ENCODE measurements at places on chromosomes 5 and 9.
A peak's percentile ranks its signal among the peaks of the same experiment; 100 is the strongest.

DNA sequence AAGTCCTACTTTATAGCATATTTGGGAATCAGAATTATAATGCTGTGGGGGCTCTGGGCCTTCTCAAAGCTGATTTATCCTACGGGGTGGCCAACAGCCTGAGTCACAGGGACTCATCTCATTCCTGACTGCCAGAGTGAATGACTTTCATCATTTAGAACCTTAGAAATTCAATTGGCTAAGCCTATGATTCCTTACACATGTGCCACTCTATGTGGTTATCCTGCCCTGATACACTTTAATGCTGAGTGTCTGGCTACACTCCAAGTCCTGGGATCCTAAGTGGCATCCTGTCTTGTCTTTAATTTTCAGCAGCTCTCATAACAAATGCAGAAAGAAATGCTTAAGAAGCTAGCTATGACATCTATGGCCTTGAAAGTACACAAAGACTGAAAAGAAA lies 75.2 kb upstream of the FREM1 start:
- no peak for DNase-seq

DNA sequence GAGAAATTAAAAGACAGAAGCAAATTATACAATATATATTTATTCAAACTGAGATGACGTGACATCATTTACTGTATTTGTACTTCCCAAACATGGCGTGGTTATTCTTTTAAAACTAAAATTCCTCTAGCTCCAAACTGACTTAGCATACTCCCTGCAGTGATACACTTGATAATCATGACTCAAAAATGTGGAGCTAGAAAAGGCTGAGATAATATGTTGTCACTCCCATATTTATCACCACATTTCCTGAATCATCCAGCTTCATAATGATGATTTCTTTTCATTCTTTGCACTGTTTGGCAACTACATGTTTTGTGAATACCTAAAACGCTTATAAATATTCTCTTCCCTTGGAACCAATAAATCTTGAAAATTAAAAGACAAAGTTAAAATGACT lies 341.0 kb downstream of the EBF1 start:
- peak; percentile 49 for DNase-seq

DNA sequence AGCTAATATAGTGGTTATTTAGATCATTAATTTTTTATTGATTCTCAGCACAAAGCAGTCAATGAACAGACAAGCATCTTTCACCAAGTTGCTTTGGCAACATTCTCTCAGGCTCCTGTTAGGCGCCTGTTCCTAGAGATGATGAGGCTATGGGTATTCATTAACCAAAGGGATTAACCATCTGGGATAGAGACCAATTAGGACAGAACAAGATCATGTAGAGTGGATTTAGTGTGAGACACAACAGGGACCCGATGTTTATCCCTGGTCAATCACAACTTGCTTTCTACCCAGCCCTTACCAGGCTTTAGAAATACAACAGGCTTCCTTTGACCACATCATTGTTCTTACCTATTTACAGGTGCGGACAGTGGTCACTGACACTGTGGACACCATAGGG lies 82.2 kb downstream of the PJA2 start:
- DNase-seq: no peak

DNA sequence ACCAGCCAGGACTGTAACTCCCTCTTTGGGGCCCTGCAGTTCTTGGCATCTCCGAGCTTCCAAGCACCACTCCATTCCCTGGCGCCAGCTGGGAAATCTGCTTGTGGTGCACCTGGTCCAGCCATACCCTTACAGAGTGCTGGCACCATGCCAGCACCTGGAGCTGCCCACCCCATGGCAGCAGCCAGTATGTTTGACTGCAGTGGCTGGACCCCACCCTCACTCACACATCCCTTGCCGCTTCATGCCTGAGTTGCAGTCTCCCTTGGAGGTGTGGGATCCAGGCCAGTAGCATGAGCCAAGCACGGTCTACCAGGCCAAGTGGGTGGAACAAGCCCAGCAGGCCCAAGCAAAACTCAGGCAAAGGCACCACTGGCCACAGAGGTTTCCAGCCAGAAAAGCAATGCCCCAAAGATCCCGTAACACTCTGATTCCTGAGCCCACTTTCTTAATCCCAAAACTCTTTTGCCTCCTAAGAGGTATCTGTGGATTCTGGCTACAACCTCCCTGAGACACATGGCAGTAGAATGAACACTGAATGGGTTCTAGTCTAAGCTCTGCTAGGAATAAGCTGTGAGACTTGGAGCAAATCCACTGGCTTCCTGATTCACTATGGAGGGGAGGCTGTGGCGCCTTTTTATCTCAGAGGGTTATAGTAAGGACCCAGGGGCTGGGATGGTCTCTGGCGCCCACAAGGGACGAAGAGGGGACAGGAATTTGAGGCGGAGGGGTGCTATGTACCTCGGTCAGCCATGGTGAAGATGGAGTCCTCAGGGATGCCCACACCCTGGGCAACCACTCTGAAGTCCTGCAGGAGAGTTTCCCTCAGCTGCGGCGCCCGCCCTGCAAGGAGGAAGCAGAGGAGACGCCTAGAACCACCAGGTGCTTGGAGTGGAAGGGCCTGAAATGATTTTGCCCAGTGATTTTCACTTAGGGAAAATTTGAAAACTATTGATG lies 5.6 kb downstream of the AMBP start:
- DNase-seq: no peak

DNA sequence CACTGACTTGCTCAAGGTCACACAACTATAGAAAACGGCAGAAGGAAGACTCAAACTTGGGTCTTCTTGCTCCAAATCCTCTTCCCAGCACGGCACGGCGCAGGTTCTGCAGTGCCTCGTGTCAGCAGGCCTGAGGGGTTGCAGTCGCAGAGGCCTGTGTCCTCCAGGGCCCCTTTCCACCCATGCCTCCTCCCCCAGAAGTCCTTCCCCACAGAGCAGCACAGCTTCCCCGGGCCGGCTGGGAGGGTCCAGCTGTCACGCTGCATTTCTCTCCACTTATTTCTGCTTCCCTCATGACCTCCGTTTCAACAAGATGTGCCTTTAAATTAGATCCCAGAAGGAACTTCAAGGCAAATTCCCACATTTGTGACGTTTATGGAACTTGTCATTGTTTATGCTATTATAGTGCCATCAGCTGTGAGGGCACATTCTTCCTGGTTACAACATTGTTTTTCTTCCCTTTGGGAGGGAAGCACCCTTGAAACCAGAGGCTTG lies 148.4 kb downstream of the C5orf15 start:
- no peak for DNase-seq

- DNase-seq: no peak
Measured at GRCh38 chr5:113302120-113302519, 132.7 kb downstream of the TSSK1B start.

DNA sequence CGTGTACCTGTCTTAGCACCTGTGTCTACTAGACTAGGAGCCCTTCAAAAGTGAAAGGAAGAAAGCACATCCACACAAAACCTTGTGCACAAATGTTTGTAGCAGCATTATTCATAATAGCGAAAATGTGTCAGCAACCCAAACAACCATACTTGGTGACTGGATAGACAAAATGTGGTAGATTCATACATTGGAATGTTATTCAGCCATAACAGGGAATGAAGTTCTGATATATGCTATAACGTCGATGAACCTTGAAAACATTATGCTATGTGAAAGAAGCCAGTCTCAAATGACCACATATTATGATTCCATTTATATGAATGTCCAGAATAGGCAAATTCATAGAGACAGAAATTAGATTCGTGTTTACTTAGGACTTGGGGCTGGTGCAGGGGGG lies 57.8 kb upstream of the LARP1 start:
- no peak for DNase-seq

DNA sequence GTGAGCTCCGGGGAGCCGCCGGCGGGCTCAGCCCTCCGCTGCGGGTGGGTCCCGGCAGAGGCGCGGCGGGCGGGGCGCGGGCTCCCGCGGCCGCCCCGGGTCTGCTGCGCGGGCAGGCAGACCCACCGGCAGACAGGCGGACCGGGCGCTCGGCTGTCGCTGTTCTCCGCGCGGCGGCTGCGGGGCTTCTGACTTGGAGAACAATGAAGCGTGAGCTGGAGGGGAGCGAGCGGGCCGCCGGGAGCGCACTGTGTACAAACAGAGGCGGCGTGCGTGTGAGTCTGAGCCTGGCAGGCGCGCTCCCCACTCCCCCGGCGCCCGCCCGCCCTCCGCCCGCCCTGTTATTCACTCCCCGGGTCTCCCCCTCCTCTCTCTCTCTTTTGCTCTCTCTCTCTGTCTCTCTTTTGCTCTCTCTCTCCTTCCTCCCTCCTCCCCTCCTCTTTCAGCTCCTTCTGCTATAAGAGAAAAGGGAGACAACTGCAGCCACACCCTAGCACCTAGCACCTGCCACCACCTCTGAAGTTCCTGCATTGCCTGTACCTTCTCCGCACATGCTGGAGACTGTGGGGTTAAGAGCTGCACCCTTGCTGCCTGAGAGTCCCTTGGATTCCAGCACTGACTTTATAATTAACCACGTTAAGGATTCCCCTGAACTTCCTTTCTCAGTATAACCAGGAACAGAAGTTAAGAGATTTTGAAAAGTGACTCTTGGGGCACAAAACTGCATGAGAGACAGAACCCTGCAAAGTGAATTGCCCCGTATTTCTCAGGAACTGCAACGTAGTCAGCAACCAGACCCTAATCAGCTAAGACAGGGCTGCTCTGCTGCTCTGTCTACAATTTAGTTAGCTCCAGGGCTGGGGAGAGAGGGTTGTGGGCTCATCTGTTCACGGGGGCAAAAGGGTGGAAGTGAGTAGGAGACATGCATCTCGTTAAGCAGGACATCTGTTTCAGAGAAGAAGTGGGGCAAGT lies at the start of gene EDIL3:
Gene EDIL3, minus strand, starts transcription at position 277 of the 972 bp plus-strand sequence. CDS start 506 bp downstream, outside the sequence.
- DNase-seq: no peak

GRCh38 chr5:91176288-91177016 lies 206.7 kb downstream of the ARRDC3 start:
- no peak for DNase-seq

DNA sequence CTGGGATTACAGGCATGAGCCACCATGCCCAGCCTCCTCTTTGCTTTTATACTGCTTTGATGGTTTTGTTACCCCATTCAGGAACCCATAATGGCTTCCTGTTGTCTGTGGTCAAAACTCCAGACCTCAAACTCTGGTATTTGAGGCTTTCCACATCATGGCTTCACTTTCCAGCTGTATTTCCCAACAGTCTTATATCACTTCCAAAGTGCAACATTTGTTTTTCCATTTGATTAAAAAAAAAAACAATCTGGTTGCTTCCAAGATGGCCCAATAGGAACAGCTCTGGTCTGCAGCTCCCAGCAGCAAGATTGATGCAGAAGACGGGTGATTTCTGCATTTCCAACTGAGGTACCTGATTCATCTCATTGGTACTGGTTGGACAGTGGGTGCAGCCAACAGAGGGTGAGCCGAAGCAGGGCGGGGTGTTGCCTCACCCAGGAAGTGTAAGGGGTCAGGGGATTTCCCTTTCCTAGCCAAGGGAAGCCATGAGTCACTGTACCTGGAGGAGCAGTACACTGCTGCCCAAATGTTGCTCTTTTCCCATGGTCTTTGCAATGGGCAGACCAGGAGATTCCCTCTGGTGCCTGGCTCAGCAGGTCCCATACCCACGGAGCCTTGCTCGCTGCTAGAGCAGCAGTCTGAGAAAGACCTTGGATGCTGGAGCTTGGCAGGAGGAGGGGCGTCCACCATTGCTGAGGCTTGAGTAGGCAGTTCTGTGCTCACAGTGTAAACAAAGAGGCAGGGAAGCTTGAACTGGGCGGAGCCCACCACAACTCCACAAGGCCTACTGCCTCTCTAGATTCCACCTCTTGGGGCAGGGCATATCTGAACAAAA lies 458.4 kb downstream of the KDM4C start:
- no peak for DNase-seq
